ENCODE measurements at places on chromosomes 5 and 9. TPM values are rescaled to one million over a fixed set of nuclear protein-coding genes. Genes with fewer than 3 reads are reported as not detected.

DNA sequence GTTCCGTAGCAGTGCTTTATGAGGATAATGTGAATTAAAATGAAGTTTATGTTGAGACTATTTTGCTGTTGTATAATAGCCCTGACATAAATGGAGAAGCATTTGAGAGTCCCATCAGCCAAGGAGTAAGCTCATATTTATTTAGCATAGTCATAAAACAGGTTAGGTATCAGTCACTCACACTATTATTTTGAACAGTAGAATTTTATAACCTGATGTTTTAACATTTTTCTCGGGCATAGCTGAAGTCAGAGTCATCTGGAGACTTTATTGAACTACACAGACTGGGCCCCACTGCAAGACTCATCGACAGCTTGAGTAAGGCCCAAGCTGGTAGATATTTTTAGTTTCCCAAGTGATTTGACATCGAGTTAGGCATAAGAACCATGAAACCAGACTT lies 620.3 kb upstream of the WWC1 start:
- no peak overlapping the region for H3K27ac ChIP-seq
- no peak for DNase-seq
- peaks cover 19% of the 10 kb centered on the region for H3K4me1 ChIP-seq
- H3K36me3 ChIP-seq = no peaks in the 10 kb centered on the region

DNA sequence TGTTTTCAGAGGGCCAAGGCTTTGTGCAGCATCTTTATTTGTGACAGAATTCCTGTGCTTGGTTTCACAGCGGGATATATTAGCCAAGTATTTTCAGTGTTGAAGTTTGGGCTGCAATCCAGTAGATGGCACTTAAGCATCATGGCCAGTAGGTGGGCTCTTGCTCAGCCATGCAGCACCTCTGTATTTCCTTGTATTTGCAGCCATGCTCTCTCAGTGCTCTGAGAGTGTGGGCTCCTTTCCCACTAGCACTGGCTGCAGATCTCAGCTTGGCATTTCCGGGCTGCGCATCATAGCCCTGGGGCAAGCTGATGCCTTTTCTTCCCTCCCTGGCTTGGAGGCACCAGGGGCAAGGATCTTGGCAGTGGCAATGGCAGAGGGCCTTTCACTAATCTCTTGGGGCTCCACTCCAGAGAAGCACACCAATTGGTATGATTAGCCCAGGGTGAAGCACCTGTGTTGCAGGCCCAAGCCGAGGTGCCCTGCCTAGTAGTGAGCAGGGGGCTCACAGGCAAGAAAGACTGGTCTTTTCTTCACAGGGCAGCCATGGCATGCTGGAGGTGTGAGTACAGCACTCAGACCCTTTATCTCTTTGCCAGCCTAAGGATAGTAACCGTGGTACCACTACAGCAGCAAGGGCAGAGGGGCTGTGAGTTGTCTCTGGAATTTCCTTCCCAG lies 48.3 kb downstream of the SLCO6A1 start:
- H3K4me1 ChIP-seq = no peaks in the 10 kb centered on the region
- H3K27ac ChIP-seq = no peak overlapping the region

GRCh38 chr5:133205204-133205603 lies 153.4 kb downstream of the HSPA4 start:
- H3K27me3 ChIP-seq = no peaks in the 10 kb centered on the region
- H3K4me3 ChIP-seq = no peak overlapping the region
- no peaks in the 10 kb centered on the region for H3K36me3 ChIP-seq
- H3K27ac ChIP-seq = no peak overlapping the region

GRCh38 chr5:173907686-173908371 lies 19.7 kb downstream of the CPEB4 start:
- H3K36me3 ChIP-seq = no peaks in the 10 kb centered on the region
- peaks cover 8% of the 10 kb centered on the region for H3K4me1 ChIP-seq
- DNase-seq = no peak
- no peaks in the 10 kb centered on the region for H3K27me3 ChIP-seq
- no peak overlapping the region for H3K27ac ChIP-seq

MAP1B gene
- 247 TPM for total RNA-seq

ARHGEF28 gene
- 0.28 TPM for total RNA-seq
